Stomach (tissue), 19 donors: ENCODE measurements at places on chromosomes 3 and 15. TPM values are rescaled to one million over a fixed set of nuclear protein-coding genes. Genes with fewer than 3 reads are reported as not detected.

Gene CLEC3B
- 199 TPM for total RNA-seq

Gene IQCF5
- not detected for total RNA-seq

Gene SLC51A
- not detected for total RNA-seq

Gene CD200
- total RNA-seq: 9.0 TPM

Gene KNL1
- total RNA-seq: 1.8 TPM

Gene SUSD5
- total RNA-seq: 4.0 TPM

Gene PLS1
- 27.1 TPM for total RNA-seq

Gene SH3BP5
- total RNA-seq: 1.8 TPM
